ENCODE measurements at places on chromosomes 2 and 18.
A peak's percentile ranks its signal among the peaks of the same experiment; 100 is the strongest.

- no peak for DNase-seq
These were observed 1050.7 kb upstream of the NRXN1 start for GRCh38 chr2:52082646-52083045.

DNA sequence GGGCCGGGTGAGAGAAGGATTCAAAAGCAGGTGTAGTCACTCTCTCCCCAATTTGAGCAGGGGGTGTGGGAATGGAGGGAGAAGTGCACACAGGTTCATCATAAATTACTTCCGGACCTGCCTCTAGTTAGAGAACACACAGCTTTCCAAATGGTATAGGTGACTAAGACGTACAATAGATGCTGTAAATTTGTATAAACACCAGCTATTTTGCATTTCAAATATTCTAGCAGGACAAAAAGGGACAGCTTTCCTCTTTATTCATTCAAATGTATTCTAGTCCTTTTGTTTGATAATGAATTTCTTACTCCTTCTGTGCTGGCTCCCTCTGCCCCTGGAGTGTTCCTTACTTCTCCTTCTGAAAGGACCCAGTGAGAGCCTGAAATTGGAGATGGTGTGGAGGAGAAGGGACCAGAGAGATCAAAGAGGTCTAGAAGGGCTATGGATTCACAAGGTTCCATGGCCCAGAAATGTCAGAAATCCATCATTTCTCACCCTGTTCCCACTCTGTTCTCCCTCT is 53.2 kb upstream of the SH3BP4 start:
- no peak for DNase-seq

DNA sequence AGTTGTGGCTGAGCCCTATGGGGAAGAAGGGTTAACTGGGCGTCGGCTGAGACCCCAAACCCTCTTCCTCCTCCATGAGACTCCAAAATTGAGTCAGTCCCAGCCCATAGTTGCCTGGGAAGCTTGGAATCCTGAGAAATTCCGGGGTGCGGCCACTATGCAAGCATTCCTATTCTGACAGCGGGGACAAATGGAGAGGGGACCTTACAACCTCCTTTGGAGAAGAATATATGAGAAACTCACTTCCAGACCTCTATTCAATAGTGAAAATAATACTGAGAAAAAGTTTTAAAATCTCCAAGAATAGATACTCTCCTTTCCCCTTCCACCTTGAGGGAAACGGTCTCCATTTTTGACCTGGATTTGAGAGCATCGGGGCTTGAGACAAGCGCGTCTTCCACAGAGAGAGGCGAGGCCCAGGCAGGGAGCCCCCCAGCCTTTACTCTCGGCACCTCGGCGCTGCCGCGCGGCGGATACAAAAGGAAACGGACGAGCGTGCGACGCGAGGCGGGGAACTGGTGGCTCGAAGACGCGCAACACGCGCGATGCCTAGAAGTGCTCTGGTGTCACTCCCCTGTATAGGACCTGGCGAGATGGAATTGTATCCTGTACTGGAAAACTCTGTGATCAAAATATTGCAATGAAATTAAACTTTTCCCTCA is 11.1 kb downstream of the NR4A2 start:
- DNase-seq, result peak; percentile 53

GRCh38 chr18:22188559-22189267 is 19.3 kb downstream of the GATA6 start:
- DNase-seq, result no peak

DNA sequence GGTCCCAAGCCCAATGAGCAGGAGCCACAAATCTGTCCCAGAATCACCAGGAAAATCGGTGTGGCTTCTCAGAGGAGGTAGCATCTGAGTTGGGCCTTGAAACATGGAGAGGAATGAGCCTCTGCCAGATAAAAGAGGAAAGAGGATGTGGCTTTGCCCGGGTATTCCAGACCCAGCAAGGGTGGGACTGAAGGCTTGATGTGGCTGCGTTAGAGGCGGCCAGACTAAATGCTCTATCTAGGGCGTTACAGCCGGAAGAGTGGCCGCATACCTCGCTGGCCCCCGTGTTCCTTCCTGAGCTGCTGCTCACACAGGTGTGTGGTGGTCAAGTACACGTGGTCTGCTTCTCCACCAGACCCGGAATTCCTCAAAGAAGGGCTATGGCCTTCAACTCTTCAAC is 33.9 kb upstream of the POMC start:
- no peak for DNase-seq

- DNase-seq, result no peak
These were observed 36.4 kb upstream of the SLC1A4 start for GRCh38 chr2:64952511-64953482.

DNA sequence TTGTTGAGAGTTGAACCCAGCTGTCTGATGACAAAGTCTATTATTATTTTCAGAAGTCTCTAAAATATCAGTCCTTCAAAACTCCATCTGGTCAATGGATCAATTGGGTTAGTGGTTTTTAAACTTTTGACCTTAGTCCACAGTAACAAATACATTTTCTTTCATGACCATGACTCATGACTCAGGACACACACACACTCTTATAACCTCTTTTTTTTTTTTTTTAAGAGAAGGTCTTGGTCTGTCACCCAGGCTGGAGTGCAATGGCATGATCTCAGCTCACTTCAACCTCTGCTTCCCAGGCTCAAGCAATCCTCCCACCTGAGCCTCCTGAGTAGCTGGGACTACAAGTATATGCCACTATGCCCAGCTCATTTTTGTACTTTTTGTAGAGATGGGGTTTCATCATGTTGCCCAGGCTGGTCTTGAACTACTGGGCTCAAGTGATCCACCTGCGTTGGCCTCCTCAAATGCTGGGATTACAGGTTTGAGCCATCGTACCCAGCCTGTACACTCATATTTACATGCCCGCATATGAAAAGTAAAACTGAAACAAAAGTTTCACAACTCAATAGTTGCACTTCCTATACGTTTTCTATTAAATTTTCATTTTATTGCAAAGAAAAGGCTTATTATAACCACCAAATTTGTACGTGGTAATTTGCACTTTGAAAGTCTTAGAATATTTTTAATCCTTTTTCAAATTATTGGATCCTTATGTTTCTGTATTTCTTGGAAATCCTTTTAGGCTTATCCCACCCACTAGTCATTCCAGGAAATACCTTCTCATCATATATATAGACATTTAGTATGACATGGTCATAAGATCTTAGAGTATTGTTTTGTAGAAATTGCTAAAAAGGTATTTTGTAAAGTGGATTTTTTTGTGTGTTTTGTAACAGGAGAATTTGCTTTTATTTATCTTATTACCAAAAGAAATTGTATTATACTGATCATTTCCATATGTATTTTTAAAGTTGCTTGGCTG is 199.0 kb downstream of the LPIN1 start:
- DNase-seq, result no peak

DNA sequence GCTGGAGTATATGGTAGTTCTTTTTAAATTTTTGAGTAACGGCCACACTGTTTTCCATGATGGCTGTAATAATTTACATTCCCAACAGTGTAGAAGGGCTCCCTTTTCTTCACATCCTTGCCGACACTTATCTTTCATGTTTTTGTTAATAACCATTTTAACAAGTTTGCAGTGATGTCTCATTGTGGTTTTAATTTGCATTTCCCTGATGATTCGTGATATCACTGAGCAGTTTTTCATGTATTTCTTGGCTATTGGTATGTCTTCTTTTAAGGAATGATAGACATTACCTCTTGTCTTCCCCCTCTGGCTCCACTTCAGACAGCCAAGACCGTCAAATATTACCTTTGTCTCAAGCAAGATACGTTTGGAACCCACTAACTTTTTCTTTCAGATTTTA is 371.1 kb upstream of the NRP2 start:
- no peak for DNase-seq
